ENCODE measurements at places on chromosomes 3 and 15.

- no peak for DNase-seq
These were observed 101.3 kb upstream of the CACNA2D3 start for GRCh38 chr3:54021071-54021470.

DNA sequence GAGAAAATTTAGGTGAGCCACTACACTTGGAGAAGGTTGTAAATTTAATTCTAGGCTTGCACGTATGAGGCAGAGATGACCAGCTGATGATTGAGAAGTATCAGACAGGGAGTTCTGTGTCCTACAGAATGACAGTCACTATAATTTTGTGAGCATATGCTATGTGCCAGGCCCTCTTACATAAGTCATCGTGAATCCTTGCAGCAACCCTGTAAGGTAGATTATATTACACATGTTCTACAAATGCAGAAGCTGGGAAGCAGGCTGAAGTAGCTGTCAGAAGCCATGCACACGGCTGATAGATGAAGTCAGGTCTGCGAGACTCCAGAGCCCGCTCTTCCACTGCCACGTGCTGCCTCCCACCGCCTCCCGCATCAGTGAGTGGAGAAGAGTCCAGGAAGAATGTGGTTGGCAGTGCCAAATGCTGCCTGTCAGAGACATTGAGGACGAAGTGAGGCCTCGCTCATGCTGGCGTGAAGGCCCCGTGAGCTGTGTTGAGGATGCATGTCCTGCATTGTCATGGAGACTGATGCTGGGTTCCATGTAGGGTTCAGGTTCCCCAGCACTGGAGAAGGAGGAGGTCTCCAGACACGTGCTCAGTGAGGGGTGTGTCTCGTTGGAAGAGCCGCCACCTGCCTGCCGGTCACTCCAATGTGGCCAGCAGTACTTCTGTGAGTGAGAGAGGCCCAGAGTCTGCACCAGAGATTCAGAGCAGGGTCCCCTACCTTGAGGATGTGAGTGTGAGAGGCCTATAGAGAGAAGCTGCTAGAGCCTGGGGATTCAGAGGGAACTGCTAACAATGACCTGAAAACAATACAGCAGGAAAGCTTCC is 123.3 kb upstream of the PLXNA1 start:
- no peak for DNase-seq

DNA sequence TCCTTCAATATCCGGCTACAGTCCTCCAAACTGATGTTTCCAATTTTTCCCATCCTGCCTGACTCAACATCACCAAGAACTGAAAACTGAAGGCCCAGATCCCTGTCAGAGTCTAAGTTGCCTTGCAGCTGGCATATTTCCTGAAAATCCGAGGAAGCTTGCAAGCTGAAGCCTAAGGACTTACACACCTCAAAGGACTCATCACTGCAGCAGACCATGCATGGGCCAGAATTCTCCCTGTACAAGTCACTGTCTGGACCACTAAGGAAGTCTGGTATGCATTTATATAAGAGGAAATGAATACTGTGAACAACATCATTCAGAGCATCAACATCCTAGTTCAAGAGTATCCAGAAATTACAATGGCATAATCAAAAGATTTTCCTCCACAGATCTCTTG is 548.8 kb upstream of the MDFIC2 start:
- DNase-seq: no peak

GRCh38 chr3:187375581-187375980 is 7.4 kb downstream of the RTP4 start:
- DNase-seq: no peak

DNA sequence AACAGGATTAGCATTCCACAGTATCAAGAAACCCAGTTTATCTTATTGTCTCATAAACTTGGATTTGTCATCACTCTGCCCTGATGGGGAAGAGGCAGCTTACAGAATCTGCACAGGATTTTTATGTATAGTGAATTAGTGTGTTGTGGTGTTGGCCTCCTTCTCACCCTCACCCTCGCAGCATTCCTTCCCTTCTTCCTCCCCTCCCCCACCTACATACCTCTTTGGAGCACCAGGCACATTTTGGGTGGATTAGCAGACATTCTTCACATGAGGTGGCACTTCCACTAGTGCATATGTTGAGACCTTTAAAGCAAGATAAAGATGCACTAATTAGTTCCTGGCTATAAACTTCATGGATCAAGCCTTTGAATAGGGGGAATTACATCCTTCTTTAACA is 13.9 kb downstream of the ITGB5 start:
- DNase-seq: no peak

DNA sequence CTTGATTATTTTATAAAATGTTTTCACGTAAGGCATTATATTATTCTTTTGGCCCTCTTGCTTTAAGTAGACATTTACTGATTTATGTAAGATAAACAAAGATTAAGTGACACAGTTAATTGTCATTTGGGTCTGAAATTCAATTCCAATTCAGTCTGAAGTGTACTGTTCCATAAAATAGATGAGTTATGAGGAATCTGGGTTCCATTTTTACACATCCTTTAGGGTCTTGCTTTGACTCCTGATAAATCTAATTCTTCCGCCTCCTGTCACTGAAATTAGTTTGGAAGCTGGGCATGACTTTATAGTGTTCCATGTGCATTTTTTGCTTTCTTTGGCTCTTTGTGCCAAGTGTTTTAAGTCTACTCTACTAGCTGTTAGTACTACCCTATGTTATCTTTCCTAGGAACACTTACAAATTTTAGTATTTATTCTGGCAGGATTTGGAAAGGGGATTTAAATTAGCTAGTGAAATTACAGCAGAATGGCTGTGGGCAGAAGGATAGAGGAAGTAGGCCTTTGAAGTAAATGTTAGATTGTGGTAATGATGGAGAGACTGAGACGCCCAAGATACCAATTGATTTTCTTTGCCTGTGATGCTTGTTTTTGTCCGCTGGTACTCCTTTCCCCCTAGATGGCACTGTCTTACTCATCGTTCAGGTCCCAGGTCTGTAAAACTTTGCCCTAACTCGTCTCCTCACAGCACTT is 14.3 kb downstream of the ARL8B start:
- no peak for DNase-seq

- DNase-seq: no peak
These were observed 65.5 kb downstream of the ARHGAP31 start for GRCh38 chr3:119359476-119360326.

- DNase-seq: no peak
These were observed at the start of gene GRAMD2A for GRCh38 chr15:72197460-72198355. TSS of gene GRAMD2A (minus strand) at chr15:72197787.

DNA sequence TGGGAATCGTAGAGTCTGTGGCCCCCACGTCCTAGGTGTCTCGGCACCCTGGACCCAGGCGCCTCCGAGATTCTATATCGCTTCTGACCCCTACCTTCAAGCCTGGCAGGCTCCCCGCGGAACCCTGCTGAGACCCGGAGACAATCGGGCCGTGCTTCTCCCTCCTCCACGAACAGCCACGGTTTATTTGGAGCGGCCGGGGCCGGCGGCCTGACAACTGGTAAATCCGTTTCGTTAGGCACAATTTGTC is 1.4 kb downstream of the GATA2 start:
- DNase-seq: no peak

DNA sequence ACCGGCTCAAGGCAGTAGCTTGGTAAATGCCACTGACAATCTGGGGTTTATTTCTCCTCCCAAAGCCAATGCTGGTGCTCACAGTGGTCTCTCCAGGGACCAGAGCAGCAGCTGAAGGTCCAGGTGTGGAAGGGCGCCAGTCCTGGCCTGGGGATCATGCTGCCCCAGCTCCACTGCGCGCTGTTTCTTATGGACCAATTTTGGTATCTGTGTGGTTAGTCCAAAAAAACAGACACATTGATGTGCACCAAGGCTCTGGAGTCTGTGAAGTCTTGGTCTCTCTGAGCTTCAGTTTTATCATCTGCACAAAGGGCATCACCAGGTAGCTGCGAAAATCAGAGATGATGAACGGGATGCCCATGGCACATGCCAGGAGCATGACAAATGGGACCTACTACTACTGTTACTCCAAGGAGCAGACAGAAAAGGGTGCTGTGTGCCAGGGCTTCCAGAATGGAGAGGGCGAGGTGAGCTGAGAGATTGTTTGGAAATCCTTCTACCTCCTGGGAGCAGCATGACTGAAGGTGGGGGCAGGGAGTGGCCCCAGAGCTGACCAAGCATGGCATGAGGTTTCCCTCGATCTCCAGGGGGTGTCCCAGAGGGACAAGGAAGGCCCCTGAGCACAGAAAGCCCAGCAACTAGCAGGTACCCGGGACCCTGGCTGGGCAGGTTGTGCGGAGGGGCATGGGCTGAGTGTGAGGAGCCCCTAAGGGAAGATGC is 134.3 kb upstream of the PRR20G start:
- peak; percentile 3 for DNase-seq

- peak; percentile 54 for DNase-seq
These were observed 66.9 kb upstream of the PRR23C start for GRCh38 chr3:139111392-139112229.

GRCh38 chr3:44323341-44323955 is 15.1 kb upstream of the TCAIM start:
- DNase-seq: peak; percentile 69

DNA sequence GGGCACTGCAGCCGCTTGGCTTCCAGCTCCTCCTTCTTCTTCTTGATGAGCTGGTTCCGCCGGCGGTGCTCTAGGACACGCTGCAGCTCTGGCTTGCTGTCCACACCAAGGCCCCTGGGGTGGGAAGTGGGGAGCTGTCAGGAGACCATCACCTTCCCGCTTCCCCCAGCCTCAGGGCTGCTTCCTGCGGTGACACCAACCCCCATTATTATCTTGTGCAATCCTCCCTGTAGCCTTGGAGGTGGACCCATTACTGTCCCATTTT is 10.0 kb downstream of the FAM107A start:
- no peak for DNase-seq
